ENCODE measurements at places on chromosomes 12 and 14.
A peak's percentile ranks its signal among the peaks of the same experiment; 100 is the strongest.

DNA sequence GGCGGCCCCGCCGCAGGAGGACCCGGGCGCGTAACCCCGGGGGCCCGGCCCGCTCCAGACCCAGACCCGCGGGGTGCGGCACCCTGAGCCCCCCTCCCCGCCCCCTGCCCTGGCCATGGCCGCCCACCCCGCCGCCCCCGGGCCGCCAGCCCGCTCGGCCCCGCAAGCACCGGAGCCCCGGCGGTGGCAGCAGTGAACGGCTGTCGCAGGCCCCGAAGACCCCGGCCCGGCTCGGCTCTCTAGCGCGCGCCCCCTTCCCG lies 221 bp downstream of the MARCHF9 start:
- no peak for DNase-seq

DNA sequence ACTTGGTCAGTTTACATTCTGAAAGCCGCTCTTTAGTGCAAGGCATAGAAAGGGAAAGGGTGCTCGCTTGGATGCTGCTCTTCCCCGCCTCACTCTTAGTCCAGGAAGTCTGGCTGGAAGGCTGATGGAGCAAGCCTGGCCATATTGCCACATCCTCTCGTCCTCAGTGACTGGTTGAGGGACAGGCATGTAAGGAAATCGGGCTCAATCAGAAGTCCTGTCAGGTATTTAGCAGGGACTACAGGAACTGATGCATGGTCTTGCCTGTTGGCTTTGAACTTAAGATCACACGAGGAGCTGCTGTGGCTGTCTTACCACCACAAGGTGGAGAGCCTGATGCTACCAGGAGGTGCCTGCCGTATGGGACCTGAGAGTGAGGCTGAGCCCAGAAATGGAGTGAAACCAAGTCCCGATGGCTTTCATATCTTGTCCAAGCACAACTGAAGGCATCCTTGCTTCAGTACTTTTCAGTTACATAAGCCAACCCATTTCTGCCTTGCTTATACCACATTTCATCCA lies 10.7 kb upstream of the C12orf75 start:
- DNase-seq: no peak

DNA sequence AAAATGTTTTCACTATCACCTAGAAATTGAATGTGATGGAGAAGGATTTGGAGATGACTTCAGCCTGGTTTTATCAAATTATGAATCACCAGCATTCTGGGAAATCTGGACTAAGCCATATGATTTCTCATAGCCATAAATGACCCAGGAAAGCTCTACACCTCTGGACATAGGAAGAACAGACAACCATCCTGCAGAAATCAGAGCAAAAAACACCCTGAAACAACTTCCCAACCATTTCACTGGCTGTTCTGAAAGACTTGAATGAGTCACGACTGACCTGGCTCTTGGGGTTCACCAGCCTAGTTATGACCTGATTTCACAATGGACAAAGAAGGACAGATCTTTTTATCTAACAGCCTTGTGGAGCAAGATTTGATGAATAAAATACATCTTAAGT lies 123.8 kb downstream of the KCNH5 start:
- DNase-seq: no peak

DNA sequence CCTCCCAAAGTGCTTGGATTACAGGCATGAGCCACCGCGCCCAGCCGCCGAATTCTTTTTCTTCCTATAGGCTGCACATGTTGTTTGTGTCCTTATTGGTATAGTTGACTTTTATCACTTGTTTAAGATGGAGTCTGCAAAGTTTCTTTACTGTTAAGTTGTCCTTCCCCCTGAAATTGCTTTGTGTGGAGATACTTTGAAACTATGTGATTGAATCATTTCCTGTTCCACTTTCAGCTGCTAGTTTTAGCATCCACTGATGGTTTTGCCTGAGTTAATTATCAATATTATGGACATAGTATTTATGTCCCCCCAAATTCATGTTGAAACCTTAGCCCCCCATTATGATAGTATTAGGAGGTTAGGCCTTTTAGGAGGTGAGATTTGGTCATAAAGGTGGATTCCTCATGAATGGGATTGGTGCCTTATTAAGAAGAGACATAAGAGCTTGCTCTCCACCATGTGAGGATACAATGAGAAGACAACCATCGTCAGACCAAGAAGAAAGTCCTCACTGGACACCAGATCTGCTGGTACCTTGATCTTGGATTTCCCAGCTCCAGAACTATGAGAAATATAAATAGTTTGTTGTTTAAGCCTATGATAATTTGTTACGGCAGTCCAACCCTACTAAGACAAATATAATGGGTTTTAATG lies 34.9 kb downstream of the PPHLN1 start:
- DNase-seq: no peak

GRCh38 chr12:46214668-46215436 lies 54.0 kb downstream of the SLC38A1 start:
- DNase-seq: peak; percentile 47

DNA sequence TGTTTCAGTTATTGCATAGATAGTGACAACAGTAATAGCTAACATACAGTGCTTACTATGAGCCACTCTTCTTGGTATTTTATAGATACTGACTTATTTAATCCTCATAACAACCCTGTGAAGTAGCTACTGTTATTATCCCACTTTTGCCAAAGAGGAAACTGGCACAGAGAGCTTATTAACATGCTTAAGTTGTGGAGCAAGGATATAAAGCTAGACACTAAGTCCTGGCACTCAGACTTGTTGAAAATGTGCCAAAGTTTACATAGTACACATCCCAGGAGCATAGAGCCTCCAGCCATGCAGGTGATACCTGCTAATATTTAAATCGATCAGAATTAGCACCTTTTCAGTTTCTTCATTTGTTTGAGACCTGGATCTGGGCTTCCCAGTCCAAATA lies 41.8 kb downstream of the VEZT start:
- no peak for DNase-seq

- DNase-seq: no peak
Measured at GRCh38 chr12:52126050-52126604, 46.6 kb downstream of the SMIM41 start.

- DNase-seq: no peak
Measured at GRCh38 chr14:50820786-50821509, 10.0 kb downstream of the NIN start.

- DNase-seq: no peak
Measured at GRCh38 chr12:26818201-26818600, 14.8 kb downstream of the ITPR2 start.

DNA sequence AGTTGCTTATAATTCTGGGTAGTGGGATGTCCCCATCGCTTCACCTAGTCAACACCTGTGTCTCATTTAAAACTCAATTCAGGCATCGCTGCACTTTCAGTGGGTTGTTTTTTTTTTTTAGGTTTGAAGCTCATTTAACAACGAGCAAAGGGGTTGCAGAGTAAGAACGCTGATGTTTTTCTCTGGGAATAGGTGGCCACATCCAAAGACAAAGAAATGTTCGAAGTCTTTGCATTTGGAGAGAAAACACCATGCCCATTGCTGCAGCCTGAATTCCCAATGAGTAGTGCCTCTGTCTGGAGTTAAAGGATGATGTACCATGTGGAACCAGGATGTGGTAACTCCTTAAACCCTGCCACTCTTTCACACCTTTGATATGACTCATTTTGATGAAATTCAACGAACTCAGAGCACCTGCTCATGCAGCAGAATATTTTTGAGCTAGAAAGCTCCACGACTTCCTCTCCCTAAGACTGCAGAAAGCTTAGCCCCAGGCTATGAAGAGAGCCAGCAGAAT lies 35.1 kb upstream of the BATF start:
- no peak for DNase-seq
